ENCODE measurements at places on chromosomes 2 and 18.

- DNase-seq, result no peak
Measured at GRCh38 chr18:26301681-26302080, 75.4 kb downstream of the TAF4B start.

DNA sequence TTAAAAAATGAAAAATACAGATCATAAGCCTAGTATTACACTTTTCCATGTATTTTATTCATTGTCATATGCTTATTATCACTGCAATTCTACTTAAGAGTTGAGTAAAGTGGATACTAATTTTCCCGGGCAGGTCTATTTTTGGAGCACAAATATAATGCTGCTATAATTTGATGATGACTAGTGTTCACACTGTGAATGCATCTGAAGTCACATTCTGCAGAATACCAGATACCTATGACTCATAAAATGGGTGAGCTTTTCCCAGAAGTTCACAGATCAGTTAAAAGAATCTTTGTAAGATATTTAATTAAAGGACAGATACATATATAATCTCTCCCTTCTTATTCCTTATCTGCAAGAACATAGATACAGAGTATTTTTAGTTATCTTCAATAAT is 79.8 kb upstream of the MC4R start:
- DNase-seq, result no peak

GRCh38 chr2:204172145-204172600 is 235.6 kb downstream of the ICOS start:
- no peak for DNase-seq

DNA sequence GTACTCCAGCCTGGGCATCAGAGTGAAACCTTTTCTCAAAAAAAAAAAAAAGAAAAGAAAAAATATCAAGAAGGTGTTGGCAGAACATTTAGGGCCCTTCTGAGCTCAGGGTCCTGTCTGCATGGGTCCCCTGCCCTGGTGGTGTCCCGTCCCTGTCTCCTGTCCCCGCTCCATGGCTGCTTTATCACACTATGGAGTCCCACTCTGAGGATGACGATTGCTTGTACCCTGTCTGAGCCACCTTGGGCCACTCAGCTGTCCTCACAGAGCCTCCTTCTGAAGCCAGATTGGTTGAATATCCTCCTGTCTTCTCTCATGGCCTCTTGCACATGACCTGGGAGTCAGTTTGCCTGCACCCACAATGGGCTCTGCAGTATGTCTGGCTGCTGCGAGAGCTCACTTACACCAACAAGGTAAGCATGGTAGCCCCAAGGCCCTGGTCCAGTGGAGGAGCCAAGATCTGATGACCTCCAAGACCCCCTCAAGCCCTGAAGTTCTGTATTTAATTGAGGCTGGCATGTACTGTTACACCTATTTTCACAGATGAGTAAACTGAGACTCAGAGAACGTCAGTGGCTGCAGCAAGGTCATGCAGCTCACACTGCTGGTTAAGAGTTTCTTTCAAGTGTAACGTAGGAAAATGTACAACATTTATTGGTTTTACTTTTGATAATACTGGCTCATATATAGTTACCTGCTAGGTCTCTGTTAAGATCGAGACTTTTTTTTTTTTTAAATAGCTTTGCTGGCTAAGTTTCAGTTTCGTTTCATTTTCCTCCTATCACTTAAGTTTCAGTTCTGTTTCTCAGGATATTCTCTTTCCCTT is 16.9 kb upstream of the ZCCHC2 start:
- DNase-seq, result no peak

GRCh38 chr18:3427944-3428343 is 22.0 kb upstream of the TGIF1 start:
- no peak for DNase-seq

- no peak for DNase-seq
Measured at GRCh38 chr18:55214969-55215368, 255.7 kb upstream of the CCDC68 start.

GRCh38 chr2:38610851-38611801 is 8.4 kb upstream of the HNRNPLL start:
- DNase-seq, result no peak

DNA sequence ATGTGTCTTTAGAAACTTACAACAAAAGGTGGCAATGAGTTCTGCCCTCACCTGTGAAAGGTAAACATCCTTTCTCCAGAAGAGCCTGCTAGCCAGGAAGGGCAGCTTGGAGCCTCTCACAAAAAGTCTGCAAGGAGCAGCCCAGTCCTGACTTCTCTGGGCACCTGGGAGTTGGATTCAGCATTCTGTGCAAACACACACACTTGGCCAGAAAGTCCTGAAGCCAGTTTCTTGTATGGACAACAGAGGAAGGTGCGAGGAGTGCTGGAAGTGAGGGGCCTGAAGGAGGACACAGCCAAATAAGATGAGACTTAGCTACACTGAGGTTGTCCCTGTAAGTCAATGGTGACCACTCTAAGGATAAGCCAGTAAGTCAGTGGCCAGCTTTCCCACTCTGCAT is 52.4 kb upstream of the SLC1A4 start:
- no peak for DNase-seq

All from NCI-H2029 treated with DMSO at 0.1 percent for 48 hours (cell line).